ENCODE measurements at places on chromosomes 6 and 20.
A peak's percentile ranks its signal among the peaks of the same experiment; 100 is the strongest.

- no peak for DNase-seq
Measured at GRCh38 chr6:71383476-71383875, 94.9 kb downstream of the OGFRL1 start.

DNA sequence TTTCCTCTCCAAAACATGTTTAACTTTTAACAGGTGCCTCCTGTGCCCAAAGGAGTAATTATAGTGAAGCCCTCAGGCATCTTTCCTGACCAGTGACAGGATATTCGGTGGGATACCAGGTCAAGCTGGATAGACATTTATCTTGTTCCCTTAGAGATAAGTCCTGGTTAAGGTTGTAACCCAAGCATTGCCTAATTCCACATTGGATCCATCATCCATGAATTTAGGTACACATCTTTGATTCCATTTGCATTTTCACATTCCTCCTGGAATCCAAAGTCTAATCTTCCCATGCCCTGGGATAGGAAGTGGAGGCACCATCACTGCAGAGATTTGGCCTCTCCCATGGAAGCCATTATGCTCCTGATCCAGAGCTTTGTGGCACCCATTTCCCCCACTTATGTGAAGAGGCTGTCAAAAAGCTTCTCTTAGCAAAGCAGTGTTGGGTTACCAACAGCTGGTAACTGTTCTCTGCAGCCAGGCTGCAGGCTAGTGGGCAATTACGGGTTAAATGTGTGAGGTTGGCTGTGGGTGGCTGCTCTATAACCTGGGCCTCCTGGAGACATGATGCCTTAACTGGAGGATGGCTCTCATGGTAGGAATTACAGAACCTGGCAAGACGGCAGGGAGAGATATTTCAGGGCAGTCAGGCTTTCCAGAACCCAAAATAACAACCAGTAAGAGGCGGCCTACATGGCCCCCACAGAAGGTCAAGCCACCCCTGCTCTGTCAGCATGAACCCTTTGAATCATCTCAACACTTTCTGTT, 96.9 kb upstream of the VGLL2 start:
- DNase-seq = no peak

DNA sequence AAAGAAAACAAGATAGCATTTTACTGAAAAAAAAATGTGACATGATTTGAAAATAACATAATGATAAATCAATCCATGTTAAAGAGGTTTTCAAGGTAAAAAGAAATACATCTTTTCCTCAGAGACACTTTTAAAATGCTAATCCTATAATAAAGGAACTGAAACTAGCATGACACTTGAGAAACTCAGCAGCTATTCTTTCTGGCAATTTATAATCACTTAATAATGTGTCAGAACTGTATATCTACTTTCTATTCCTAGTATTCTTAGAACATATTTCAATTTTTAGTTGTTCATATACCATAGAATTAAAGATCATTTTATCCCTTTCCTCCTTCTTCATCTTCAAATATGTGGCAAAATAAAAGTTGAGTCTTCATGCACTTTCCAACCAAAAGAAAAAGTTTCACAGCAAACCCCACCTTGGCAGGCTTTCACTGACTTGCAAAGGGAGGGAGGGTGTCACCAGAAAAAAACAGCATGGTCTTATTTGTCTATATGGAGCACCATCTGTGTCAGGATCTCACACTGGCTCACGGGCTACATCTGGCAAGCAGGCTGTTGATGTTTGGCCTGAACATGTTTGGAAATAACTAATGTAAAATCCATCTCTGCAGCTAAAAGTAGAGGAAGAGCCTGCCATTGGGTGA, 48.5 kb downstream of the FHL5 start:
- no peak for DNase-seq

GRCh38 chr6:109182578-109182977, 87.3 kb downstream of the CEP57L1 start:
- no peak for DNase-seq

DNA sequence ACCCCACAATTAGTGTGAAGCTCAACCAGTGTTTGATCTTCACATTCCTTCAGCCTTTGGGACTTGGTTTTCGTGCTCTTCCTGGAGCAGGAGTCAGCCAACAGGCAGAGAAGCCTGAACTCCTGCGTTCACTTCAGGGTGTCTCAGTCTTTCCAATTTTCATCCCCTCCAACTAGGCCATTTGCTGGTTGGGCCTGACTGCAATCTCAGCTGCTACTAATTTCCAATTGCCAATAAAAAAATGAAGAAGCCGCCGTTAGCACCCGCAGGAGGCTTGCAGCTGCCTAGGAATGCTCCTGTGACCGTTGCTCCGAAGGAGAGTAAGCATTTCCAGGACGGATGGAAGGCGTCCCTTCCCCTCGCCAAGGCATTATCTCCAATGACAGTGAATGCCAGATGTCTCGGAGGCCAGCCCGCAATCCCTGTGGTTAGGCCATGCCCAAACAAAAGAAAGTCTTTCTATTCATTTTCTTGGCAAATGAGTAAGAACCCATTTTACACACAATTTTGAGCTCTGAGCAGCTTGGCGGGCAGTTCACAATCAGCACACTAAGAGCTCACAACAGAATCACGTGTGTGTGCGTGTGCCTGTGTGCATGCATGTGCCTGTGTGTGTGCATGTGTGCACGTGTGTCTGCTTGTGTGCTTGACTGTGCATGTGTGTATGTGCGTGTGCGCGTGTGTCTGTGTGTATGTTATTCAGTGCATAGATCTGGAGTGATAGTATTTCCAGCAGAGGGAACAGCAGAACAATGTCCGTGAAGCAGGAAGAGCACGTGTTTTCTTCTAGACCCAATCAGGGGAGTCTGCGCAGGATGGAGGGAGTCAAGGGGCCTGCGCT, 301.2 kb downstream of the SMOC2 start:
- no peak for DNase-seq

DNA sequence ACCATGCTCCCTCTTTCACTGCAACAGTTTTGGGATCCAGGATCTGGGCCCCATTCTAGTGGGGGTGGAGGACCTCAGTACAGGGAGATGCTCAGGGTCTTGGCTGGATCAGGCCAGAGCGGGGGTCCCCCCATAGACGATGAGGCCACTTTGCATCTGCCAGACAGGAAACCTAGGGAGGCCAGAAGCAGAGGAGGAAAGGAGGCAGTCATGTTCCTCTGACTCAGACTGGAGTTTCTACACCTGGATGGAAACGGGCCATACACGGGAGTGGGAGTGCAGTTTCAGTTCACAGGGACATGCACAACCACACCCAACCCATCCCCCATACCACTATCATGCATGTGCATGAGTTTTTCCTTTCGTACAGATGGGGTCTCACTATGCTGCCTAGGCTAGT, 3.6 kb upstream of the EMILIN3 start:
- no peak for DNase-seq

DNA sequence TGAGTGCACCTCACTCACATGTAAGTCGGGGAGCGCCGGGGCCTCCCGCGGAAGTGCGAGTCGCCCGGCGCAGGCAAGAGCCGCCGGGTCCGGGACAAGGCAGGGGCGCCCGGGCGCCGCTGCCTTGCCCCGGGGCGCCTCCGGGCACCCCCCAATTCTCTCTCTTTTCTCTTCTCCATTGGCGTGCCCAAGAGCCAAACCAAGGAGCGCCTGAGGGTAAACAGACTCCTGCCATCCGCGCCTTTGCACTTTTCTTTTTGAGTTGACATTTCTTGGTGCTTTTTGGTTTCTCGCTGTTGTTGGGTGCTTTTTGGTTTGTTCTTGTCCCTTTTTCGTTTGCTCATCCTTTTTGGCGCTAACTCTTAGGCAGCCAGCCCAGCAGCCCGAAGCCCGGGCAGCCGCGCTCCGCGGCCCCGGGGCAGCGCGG, 36.8 kb downstream of the GNAS start:
- DNase-seq = peak; percentile 64

DNA sequence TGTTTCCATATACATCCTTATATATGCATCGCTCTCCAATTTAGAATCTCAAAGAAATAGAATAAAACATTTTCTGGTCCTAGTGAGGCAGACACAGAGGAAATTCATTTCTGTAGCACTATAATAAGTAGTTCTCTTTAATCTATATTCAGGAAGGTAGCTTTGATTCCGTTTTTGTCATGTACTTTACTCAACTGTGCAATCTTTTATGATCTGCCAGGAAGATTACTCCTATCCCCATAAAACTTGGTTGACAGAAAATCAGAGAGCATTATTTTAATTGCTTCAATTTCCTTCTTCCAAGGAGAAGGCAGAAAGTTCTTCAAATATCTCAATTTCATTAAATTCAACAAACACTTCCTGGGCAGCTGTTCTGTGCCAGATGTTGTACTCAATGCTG, 10.6 kb upstream of the CLIC5 start:
- DNase-seq = no peak

Measured in trophoblast cell (in vitro differentiated cells and primary cell).